ENCODE measurements at places on chromosomes 2 and 18.

GRCh38 chr2:180291552-180292421 is 284.7 kb upstream of the CWC22 start:
- no peak for DNase-seq

DNA sequence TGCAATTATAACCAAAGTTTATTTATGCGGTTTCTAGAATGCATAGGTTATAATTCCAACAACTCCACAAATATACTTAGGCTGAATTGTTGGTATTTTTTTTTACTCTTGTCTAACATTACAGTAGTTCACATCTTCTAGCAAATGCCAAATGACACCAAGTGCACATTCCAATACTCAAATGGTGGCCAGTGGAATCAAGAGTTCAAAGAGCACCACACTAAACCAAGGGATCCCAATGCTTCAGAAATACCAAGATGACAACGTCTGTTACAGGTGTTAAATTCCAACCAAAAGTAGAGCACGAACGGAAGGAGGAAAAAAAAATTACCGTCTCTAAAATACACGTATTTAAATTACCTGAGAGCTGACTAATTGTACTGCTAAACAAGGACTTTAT is 136.2 kb downstream of the TMEM247 start:
- DNase-seq = no peak

DNA sequence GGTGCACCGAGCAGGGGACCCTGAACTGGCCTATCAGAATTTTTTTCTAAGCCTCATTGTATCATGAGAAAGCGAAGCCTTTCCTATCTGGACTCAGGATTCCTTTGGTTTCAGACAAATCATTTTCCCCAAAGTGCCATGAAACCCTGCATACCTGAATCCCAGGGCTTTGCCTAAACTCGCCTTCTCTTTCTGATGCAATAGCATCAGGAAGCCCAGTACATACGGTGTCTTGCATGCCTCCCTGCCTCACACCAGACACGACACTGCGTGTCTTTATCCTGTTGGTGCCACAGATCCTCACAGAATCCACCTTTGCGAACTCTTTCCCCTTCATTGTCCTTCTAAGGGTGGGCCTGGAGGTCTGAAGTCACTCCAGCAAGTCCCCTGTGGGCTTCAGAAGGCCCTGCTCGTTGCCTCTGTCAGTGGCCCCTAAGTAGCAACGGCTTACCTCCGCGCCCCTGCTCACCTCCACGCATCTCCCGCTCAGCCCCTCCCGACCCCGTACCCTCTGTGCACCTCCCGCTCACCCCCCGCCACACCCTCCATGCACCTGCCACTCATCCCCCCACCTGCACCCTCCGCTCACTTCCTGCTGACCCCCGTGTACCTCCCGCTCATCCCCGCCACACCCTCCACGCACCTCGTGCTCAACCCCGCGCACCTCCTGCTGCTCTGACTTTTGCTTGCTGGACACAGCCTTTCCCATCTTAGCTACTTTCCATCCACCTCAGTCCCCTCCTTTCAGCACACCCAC is 83.4 kb downstream of the TPGS2 start:
- no peak for DNase-seq

GRCh38 chr18:36825526-36825925 is 3.3 kb downstream of the TPGS2 start:
- no peak for DNase-seq

GRCh38 chr2:201808027-201808426 is 1.7 kb downstream of the CDK15 start:
- no peak for DNase-seq

Measured in T follicular helper cell (primary cell).